ENCODE measurements at places on chromosomes 1 and 21.

DNA sequence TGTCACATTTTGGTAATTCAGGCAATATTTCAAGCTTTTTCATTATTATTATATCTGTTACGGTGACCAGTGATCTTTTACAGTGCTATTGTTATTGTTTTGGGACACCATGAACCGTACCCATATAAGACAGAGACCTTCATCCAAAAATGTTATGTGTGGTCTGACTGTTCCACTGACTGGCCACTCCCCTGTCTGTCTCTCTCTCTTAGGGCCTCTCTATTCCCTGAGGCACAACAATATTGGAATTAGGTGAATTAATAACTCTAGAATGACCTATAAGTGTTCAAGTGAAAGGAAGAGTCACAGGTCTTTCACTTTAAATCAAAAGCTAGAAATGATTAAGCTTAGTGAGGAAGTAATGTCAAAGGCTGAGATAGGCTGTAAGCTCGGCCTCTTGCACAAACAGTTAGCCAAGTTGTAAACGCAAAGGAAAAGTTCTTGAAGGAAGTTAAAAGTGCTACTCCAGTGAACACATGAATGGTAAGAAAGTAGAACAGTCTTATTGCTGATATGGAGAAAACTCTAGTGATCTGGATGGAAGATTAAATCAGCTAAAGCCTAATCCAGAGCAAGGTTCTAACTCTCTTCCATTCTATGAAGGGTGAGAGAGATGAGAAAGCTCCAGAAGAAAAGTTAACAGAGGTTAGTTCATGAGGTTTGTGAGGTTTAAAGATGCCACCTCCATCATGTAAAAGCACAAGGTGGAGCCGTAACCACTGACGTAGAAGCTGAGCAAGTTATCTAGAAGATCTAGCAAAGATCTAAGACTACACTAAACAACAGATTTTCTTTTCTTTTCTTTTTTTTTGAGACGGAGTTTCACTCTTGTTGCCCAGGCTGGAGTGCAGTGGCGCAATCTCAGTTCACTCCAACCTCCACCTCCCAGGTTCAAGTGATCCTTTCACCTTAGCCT is 19.7 kb upstream of the DIPK1A start:
- DNase-seq = no peak

GRCh38 chr1:940107-941014 is 16.6 kb downstream of the SAMD11 start:
- peak; percentile 77 for DNase-seq

DNA sequence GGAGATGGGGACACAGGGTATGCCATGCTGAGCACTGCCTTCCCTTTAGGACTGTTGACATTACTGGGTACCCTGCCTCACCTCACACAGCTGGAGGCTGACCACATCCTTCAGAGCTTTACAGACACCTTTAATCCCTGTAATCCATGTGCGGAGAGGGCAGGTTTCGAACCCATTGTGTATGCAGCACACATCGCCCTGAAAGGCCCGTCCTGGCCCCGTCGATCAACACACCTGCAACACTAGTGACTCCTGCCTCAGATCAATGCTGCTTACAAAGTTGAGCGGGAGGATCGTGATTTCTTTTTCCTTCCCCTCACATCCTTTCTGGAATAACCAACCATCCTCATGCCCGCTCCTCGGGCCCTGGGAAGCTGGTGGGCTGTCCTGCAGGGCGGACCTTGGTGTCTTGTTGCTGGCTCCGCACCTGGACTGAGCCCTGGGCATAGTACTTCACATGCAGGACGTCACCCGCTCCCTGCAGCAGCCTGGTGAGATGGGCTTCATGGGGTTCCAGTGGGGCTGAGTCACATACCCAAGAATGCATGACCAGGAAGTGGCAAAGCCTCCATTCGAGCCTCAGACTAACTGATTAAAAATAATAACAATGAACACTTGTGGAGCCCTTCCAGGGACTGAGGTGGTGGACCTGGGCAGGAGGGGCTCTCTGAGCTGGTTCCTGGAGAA is 403.6 kb downstream of the PTPRU start:
- no peak for DNase-seq

- no peak for DNase-seq
Observed at GRCh38 chr1:4130096-4130495, 230.0 kb upstream of the C1orf174 start.

- no peak for DNase-seq
Observed at GRCh38 chr1:247273013-247273412, 17.1 kb downstream of the VN1R5 start.

DNA sequence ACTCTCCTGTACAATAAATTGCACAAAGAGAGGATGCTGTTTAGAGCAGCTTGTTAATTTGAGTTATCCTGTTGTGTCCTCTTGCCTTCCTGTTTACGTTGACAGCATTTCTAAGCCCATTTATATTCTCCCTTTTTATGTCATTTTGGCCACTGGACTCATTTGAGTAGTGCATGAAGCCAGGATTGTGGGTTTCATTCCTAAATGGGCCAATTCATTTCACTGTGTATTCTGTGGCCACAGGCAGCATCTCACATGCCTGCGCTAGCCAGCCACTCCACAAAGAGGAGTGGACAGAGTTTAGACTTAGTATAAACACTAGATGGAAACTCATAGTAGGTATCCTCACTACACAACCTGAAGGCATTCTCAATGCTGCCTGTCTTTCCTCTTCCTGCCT is 73.4 kb downstream of the DTL start:
- no peak for DNase-seq

DNA sequence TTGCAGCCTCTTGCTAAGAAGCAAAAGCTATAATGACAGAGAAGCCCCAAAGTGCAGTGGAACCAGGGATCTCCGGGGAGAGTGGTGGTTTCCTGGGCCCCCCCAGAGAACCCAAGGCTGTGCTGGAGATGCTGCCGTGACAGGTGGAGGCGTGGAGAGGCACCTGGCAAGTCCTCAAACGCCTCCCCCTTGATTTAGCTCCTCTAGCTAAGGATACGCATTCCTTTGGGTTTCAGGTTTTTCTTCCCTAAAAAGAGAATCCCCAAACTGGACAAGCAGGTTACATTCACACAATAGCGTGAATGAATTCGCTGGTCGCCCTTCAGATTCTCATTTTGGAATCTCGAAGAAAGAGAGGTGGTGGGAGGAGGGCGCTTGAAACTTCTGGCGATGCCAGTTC is 853 bp upstream of the ATP1A1 start:
- no peak for DNase-seq

- peak; percentile 72 for DNase-seq
Observed at GRCh38 chr1:223531742-223532341, 133.7 kb downstream of the CAPN8 start.

- no peak for DNase-seq
Observed at GRCh38 chr21:45577801-45578175, 35.5 kb upstream of the SLC19A1 start.

DNA sequence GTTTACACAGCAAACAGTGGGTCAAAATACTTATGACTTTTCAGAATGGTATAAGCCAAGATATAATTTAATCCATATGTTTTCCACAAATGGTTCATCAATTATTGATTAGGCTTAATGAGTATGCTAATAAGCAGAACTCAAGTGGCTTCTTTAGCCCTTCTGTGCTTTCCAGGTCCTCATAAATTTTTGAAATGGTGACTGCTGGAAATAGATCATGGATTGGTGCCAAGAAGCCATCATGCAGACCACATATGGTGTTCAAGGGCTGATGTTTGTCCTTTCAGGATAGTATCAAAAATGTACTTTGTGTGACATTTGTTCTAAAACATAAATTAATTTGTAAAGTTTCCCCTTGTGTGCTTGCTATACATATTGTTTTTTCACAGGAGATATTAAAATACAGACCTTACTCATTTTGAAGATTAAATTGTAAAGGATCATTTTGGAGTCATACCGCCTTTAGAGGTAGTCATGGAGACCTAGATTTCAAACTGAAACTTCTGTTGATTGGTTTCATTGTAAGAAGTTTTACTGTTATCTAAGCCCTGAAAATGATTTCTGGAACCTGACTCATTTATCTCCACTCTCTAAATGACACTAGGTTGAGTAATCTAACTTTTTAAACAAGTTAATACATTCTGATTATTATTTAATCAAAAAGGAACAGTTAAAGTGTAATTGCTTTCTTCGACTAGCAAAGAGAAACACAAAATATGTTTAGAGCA is 507.9 kb downstream of the PLA2G4A start:
- no peak for DNase-seq

DNA sequence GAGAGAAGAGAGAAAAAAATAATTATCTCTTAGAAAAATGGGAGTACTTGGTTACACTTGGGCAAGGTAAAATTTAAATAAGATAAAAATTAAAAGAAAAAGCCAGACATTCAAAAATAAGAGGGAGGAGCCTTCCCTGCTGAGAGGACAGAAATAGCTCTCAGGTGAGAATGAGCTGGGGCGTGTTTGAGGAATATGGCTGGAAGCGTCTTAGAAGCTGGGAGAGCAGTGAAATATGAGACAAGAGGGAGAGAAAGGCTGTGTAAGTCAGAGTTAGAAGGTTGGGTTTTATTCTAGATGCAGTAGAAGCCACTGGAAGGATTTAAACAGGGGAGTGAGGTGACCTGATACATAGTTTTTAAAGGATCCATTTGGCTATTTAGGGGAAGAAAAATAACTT is 154.2 kb upstream of the L1TD1 start:
- no peak for DNase-seq

DNA sequence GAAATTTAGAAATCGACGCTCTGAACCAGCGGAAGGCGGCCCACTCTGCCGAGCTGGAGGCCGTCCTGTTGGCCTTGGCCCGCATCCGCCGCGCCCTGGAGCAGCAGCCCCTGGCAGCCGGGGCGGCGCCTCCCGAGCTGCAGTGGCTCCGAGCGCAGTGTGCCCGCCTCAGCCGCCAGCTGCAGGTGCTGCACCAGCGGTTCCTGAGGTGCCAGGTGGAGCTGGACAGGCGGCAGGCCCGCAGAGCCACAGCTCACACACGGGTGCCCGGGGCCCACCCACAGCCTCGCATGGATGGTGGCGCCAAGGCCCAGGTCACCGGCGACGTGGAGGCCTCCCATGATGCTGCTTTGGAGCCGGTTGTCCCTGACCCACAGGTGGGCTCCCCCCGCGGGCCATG is 47.0 kb upstream of the DIP2A start:
- DNase-seq = no peak

GRCh38 chr21:35426469-35426868 is 377.4 kb upstream of the RUNX1 start:
- DNase-seq = peak; percentile 53

DNA sequence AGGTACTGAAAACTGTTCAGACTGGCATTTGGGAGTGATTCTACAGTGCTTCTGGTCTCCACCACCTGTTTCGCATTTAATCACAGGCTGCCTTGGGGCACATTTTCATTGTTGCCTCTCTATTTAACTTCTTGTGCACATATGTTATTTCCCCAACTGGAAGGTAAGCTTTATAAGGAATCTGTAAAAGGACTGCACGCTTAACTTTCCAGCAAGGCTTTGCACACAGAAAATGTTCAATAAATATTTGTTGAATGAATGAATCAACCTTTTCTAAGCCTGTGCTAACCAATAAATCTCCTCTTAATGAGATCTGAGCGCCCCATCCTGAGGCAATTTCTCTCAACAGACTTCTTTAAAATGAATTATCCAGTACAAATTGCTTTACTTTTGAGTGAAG is 84.3 kb upstream of the ARHGAP29 start:
- DNase-seq = no peak

DNA sequence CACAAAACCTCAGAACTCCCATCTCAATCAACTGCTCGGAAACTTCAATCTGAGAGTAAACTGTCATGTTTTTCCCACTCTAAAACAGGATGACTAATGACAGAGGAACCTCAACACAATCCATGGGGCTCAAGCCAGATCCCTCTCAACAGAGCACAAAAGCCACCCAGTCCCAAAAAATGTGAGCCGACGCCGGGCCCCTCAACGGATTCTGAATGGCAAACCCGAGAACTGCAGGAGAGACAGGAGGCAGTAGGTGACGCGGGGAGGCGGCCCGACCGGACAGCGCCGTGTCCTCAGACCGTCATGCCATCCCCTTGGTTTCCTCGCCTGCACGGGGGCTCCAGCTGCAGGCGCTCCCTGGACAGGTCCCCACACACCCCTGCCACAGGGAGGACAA is 53.4 kb downstream of the SSBP3 start:
- DNase-seq = no peak

DNA sequence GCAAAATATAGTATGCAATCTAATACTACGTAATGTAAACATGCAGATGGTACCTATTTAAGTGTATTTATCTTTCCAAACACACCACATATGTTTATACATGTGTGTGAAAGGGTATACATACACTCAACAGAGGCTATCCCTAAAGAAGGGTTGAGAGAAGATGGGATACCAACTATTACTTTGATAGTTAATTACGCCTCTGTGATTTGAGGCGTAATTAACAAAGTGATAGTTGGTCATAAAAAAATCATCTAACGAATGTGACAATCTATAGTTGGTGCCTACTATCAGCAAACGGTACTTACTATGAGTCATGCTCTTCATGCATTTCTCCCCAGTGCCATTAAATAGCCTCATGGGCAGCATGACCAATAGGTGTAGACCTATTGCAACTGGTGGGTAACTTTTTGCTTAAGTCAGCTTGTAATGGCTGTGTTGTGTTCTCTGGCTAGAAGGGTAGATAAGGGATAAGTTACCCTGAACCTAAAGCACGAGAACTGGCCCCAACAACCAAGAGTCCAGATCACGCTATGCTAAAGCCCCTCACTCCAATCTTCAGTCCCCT is 15.3 kb downstream of the RCAN1 start:
- no peak for DNase-seq

GRCh38 chr21:41052820-41053555 is 115.0 kb upstream of the BACE2 start:
- no peak for DNase-seq

GRCh38 chr1:43286115-43286514 is 734 bp upstream of the C1orf210 start:
- DNase-seq = no peak

GRCh38 chr1:246428542-246429308 is 78.4 kb downstream of the SMYD3 start:
- no peak for DNase-seq

- no peak for DNase-seq
Observed at GRCh38 chr1:51576085-51576444, 40.8 kb upstream of the OSBPL9 start.

GRCh38 chr21:14479241-14479786 is 66.8 kb downstream of the SAMSN1 start:
- no peak for DNase-seq

DNA sequence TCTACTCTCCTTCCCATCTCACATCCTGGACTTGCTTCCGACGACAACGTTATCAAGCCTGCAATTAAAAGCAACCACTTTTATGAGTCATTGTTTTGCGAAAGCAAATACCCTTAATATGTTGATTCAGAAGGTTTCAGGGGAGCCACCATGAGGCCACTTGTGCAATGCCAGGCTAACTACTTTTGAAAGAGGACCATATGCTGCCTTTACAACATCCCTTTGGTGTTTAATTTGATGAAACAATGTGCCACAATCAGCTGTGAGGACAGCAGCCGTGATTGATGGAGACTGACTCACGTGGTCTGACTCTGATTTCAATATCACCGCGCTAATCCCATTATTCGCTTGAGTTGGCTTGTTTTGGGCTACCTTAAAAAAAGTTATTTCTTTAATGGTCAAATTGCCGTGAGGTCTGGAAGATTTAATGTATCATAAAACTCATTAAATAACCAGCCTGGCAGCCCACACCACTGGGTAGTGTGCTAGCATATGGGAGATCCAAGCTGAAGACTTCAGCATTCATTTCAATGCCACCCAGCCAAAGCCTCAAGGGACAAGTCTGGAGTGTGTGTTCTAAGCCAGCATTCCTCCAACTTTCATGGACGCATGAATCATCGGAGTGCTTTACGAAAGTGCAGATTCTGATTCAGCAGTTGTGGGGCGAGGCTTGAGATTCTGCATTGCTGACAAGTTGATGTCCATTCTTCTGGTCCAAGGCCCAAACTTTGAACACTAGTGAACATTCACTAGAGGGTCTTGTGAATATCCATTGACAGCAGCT is 73.3 kb upstream of the PAXBP1 start:
- peak; percentile 44 for DNase-seq

Data from neural progenitor cell (in vitro differentiated cells).